ENCODE measurements at places on chromosomes 4 and X. TPM values are rescaled to one million over a fixed set of nuclear protein-coding genes. Genes with fewer than 3 reads are reported as not detected.
A peak's percentile ranks its signal among the peaks of the same experiment; 100 is the strongest.

- no peaks in the 10 kb centered on the region for H3K4me1 ChIP-seq
- H3K4me3 ChIP-seq: no peak overlapping the region
- no peaks in the 10 kb centered on the region for H3K27me3 ChIP-seq
- H3K27ac ChIP-seq: no peak overlapping the region
- H3K36me3 ChIP-seq: no peaks in the 10 kb centered on the region
Observed at GRCh38 chr4:153022241-153022715, 86.2 kb downstream of the FHDC1 start.

- DNase-seq: peak; percentile 43
- H3K36me3 ChIP-seq: no peaks in the 10 kb centered on the region
- H3K27me3 ChIP-seq: peaks cover 61% of the 10 kb centered on the region
- H3K4me3 ChIP-seq: no peak overlapping the region
- no peak overlapping the region for H3K27ac ChIP-seq
- peaks cover 14% of the 10 kb centered on the region for H3K4me1 ChIP-seq
Observed at GRCh38 chr4:80185787-80186548, 11.3 kb upstream of the PRDM8 start.

DNA sequence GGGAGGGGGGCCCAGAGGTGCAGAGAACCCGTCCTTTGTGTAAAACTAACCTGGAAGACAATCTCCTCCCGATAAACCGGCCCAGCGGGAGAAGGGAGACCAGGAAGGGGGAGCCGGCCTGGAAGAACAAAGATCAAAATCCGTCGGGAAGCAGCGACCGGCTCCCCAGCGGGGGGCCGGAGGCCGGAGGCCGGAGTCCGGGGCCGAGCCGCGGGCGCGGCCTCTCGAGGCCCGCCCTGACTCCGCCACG, 552 bp downstream of the ZDHHC9 start:
- H3K36me3 ChIP-seq: no peaks in the 10 kb centered on the region
- DNase-seq: no peak
- H3K4me1 ChIP-seq: peaks cover 9% of the 10 kb centered on the region
- peak overlapping the region; percentile 86 for H3K27ac ChIP-seq
- H3K27me3 ChIP-seq: peaks cover 2% of the 10 kb centered on the region
- peak overlapping the region; percentile 34 for H3K4me3 ChIP-seq

The KDR gene
- 21.1 TPM for polyA plus RNA-seq

The SMARCA5 gene
- polyA plus RNA-seq: 20.0 TPM

The DDX53 gene
- not detected for polyA plus RNA-seq
